Heart right ventricle (tissue), 16 donors: ENCODE measurements at places on chromosomes 4 and X. TPM values are rescaled to one million over a fixed set of nuclear protein-coding genes. Genes with fewer than 3 reads are reported as not detected.

The PCDH10 gene
- total RNA-seq, result 0.09 TPM

The HS3ST1 gene
- 1.5 TPM for total RNA-seq

The IL21 gene
- not detected for total RNA-seq

The AMMECR1 gene
- 0.84 TPM for total RNA-seq

The TRPC3 gene
- total RNA-seq, result 0.13 TPM

The PHKA1 gene
- 26.2 TPM for total RNA-seq

The LRIT3 gene
- total RNA-seq, result 0.06 TPM

GRCh38 chrX:80388206-80388605 is 32.0 kb upstream of the TENT5D start:
- no peak for DNase-seq

DNA sequence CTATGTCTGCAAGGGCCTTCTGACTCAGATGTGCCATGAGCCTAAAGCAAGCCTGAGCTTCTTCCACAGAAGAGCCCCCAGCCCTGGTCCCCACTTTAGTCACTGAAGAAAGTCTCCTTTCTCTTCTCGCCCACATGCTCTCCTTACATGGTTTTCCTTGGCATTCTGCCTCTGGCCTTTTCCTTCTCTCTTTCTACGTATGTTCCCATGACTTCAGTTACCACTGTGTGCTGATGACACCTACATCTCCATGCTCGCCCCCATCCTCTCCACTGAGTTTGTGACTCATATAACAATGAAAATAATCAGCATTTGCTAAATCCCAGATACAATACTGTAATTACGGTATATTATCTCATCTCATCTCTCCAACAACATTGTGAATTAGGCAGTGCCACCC is 149.3 kb downstream of the AMMECR1 start:
- DNase-seq, result no peak

GRCh38 chr4:138192113-138192512 is 50.0 kb downstream of the SLC7A11 start:
- DNase-seq, result no peak

GRCh38 chrX:103201041-103201440 is 13.9 kb upstream of the BEX4 start:
- no peak for DNase-seq

GRCh38 chr4:121785479-121785878 is 15.6 kb upstream of the EXOSC9 start:
- DNase-seq, result no peak

- no peak for DNase-seq
These were observed 454.2 kb downstream of the BCOR start for GRCh38 chrX:39643550-39643949.

DNA sequence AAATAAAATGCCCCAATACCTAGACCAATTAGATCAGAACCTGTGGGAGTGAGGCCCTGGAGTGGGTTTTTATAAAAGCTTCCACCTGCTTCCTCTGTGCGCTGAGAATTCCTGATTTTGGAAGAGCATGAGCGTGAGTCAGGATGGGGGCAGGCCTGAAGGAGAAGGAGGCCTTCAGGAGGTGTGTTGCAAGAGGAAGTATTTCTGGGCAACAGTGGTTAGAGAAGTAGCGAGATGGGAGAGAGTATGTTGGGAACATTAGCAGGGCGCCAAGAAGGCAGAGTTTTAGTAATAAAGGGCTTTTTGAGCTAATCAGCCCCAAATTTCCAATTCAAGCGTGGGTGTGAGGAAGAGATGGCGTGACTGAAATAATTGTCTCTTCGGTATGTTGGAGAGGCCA is 349.8 kb downstream of the UNC5C start:
- no peak for DNase-seq

DNA sequence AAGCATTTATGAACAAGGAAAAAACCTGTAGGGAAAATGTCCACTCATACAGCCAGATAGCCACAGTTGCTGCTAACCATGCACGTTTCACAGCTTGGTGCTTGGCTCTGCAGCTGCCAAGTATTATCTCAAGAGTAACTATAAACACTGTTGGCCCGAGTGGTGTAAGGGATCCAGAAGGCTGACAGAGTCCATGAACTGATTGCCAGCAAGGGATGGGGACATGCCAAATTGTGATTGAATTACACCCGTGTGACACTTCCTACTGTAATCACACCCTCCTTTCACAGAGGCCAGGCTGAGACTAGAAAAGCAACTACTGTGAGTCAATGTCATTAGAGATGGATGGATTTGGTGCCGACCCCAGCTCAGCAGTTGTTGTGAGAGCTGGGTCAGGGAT is 223.9 kb upstream of the ANKRD50 start:
- peak; percentile 29 for DNase-seq

- DNase-seq, result no peak
These were observed 9.7 kb downstream of the FGFBP1 start for GRCh38 chr4:15928883-15929282.

DNA sequence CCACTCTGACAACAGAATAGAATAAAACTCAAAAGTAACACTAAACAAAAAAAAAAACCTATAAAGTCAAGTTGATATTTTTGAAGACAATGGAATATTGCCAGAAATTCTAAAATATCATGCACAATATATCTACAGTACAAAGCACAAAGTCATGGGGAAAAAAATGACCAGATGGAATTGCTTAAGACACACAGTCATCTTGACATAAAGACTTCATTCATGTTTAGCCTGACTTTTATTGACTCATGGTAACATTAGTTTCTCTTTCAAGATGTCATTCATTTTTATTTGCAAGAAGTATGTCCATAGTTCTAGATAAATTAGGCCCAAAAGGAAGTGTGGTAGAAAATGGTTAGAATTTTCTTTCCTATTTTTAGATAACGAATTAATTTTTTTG is 259.1 kb downstream of the CAMK2D start:
- no peak for DNase-seq

GRCh38 chrX:14173873-14174272 is 144.2 kb upstream of the GEMIN8 start:
- no peak for DNase-seq

DNA sequence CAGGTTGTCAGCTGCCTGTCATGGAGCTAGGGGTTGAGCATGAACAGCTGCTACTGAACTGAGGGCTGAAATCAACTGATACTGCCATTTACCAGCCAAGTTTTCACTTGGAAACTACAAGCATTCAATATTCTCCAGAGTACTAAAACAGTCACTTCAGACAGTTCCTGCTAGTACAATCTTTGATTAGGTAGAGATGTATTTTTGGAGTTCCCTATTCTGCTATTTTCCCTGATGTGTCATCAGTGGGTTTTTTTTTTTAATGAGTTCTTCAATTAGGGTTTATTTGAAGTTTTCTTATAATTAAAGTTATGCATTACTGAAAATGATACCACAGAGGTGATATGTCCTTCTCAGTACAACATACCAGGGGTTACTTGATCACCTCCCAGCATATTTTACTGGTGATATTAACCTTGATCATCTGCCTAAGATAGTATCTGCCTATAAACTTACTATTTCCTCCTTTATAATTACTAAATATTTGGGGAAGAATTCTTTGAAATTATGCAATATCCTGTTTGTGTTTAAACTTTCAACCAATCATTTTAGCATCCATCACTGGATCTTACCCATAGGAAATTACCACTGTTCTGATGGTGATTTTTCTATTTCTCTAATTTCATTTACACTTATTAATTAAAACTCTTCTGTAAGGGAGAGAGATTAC is 13.6 kb downstream of the PDCL2 start:
- no peak for DNase-seq

DNA sequence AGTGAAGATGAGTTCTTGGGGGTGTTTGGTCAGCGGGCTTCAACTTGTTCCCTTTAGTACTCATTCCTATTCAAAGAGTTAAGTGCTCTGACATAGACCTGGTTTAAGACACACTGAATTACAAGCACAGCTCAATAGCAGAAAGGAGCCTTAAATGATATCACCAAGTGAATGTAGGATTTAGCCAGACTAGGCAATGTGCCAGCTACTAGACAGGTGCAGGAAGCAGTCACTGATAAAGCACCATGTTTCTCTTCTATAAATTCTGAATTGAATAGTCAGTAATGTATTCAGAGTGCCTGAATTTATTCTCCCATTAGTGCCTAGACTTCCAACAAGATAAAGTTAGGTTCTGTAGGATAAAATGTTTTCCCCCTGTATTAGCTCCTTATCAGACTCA is 63.6 kb downstream of the ASB9 start:
- no peak for DNase-seq

GRCh38 chr4:683247-683897 is 5.6 kb downstream of the SLC49A3 start:
- no peak for DNase-seq

GRCh38 chrX:153688071-153688470 is 345 bp downstream of the SLC6A8 start:
- no peak for DNase-seq

DNA sequence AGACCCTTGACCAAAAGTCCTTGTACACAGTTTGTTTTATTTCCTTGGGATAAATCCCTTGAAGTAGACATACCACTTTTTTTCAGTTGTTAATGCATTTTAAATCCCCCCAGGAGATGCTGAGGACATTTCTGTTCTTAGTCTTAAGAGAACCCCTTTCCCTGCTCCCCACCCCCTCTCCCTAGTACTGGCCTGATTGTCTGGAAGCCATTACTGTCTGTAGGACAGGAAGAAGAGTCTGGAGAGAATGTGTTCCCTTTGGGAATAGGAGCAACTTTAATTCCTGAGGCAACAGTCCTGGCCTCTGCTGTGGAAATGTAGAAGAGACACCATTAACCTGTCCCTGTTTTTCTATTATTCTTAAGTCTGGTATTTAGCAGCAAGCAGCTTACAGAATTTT is 52.3 kb upstream of the TMEM131L start:
- DNase-seq, result no peak

GRCh38 chr4:28469387-28469786 is 1608.7 kb downstream of the STIM2 start:
- no peak for DNase-seq

GRCh38 chr4:5753366-5753765 is 42.4 kb downstream of the EVC start:
- no peak for DNase-seq
